ELF-1 (cell line): ENCODE measurements at places on chromosomes 13 and 19.

DNA sequence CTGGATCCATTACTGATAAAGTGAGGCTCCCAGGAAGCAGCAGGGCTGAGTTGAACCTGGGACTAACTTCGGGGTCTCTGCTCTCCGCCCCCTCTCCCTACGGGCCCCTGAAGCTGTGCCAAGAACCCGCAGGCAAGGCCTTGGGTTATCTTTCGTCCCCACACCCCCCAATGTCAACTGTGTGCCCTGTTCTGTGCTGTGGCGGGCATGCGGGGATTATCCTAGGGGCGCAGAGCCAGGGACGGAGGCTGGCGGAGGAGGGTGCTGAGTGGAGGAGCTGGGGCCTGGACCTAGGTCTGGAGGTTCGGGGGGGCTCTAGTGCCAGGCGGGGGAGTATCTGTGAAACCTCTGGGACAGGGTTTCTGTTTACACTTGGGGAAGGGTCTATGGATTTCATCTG lies 26.4 kb downstream of the RFX1 start:
- no peak for DNase-seq

- peak; percentile 19 for DNase-seq
Observed at GRCh38 chr13:46146898-46147297, 35.1 kb downstream of the LCP1 start.

DNA sequence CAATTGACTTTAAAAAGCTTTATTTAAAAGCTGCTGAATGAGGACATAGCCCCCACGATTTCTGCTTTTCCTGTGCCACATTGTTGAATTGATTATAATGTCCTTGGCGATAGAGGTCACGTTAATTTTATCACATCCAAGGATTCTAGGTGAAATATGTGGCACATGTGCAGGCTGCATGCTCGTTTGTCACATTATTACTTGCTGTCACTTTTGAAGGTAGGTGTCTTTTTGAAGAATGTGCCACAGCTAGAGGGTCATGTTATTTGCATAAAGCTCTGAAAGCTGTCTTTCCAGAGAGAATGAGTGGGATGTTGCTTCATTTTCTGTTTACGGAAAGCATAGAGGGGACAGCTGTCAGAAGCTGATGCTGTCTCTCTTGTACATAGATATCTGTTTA lies 927.6 kb upstream of the ATXN8OS start:
- no peak for DNase-seq

- DNase-seq, result peak; percentile 95
Observed at GRCh38 chr19:48553676-48554384, 1.9 kb downstream of the SULT2B1 start.

DNA sequence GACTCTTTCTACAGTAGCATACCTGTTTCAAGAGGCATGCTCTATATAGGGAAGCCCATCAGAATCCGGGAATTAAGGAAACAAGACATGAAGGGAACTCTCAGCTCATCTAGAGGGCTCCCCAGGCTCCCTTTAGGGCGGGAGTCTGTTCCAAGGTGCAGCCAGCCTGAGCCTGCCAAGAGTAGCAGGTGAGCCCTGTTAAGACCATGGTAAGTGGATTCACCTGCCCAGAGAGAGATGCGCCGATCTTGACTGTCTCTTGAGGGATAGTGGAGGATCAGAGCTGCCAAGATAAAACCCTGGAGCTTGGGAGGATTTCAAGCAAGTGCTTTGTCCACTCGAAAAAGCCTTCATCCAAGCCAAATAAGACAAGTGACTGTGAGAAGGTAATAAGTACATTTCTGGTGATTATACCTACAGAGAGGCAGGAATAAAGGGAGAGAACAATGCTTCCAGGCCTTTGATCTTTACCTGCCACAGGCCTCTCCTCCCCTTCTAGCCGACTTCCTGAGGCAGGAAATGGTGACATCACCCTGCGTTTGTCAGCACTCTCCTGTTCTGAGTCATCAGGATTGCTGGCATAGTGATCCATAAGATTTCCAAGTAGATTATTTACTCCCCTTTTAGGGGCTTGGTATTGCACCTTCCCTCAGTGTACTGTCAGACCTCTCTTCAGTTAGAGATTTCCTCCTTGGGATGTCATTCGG lies 31.5 kb downstream of the KLF5 start:
- peak; percentile 89 for DNase-seq

DNA sequence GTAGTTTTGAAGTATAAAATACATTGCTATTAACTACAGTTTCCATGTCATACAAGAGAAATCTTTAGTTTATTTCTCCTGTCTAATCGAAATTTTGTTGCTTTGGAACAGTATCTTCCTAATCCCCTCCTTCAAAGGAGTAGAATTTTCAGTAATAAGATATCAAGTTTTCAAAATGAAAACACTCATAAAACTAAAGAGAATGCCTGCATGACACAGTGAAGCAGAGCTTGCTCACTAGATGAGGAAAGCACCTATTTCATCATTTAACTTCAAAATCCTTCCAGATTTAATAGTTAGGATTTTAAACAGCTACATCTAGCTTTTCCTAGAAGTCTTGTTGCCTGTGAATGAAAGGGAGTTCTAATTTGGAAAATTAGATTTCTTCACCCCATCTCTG lies 80.8 kb downstream of the TNFSF11 start:
- DNase-seq, result no peak

DNA sequence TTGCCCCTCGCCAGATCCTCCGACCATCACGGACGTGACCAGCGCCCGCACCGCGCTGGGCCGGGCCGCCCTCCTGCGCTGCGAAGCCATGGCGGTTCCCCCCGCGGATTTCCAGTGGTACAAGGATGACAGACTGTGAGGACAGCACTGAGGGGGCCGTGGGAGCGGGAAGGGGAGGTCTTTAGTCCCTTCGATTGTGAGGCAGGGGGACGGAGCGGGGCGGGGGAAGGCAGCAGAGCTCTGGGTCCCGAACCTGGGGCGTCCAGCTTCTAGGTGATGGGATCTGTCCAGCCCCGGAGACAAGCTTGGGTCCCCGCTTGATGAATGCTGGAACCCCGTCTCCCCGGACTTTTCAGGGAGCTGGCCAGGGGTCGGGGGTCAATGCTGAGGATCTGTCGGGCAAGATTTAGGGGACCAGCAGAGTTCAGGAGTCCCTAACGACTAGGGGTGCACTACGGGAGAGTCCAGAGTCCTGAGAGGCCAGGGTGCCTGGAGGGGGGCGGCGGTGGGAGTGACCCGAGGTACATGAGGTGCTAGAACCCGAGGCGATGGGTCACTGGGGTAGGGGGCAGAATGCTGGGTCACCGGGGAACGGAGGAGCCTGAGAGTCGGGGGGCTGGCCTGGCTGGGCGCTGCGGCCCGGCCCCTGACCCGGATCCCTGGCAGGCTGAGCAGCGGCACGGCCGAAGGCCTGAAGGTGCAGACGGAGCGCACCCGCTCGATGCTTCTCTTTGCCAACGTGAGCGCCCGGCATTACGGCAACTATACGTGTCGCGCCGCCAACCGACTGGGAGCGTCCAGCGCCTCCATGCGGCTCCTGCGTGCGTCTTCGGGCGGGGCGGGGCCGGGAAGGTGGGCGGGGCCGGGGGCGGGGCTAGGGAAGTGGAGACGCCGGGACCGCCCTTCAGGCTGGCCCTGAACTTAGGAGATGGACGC lies 14.6 kb downstream of the VSIG10L start:
- peak; percentile 61 for DNase-seq

DNA sequence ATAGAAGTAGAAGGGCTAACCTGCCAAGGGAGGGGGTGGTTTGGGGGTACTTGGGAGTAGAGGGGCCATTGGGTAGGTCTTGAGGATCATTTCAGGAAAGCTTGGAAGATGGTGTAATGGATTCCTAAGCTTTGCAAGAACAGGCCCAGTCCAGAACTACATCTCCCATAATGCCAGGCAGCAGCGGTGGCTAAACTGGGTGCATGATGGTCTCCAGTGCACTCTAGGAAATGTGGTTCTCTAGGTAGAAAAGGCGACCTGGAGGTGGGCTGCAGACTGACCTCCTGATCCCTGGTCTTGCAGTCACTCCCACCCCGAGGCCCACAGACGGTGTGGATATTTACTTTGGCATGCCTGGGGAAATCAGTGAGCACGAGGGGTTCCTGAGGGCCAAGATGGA lies 3.8 kb downstream of the APLP1 start:
- DNase-seq, result no peak
